ENCODE measurements at places on chromosomes 6 and 20. TPM values are rescaled to one million over a fixed set of nuclear protein-coding genes. Genes with fewer than 3 reads are reported as not detected.

DNA sequence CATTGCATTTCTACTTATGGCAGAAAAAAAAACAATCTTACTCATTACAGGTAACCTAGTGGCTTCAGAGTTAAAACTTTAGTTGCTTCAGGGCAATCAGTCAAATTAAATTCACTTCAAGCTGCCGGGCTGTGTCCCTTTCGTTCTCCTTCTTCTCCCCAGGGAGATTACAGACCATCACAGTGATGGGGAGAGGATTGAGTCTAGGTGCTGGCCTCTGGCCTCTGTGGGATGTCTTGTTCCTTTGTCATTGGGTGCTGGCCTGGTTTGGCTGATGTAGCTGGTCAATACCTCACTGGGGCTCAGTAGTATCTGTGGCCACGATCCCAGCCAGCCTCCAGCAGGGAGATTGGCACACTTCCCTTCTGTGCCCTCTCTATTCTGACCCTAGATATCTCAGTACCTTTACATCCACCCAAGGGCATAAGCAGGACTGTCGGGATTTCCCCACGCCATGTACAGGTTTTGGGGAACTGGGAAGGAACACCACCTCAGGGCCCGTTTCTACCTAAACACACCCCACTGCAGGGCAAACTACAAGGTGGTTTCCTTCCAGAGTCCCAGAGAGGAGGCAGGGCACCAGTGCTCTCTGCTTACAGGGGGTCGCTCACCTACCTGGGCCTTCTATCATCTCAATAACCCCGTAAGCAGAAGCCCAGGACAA is 15.4 kb downstream of the FYN start:
- no peak for DNase-seq

DNA sequence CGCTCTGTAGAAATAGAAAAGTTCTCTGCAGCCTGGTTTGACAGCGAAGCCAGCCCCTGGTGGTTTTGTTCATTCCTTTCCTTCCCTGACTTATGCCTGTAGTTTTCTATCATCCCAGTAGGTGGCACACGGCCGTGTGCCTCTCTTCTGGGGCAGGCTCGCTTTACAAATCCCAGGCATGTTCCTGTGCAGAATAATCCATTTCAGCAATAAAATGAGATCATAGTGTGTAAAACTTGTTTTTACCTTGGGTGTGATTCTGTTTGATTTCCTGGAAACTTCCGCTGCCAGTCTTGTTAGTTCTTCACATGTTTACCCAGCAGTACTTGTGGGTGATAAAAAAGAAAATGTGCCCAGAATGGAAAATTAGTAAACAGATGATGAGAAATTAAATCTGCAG is 7.4 kb upstream of the INSM1 start:
- no peak for DNase-seq

DNA sequence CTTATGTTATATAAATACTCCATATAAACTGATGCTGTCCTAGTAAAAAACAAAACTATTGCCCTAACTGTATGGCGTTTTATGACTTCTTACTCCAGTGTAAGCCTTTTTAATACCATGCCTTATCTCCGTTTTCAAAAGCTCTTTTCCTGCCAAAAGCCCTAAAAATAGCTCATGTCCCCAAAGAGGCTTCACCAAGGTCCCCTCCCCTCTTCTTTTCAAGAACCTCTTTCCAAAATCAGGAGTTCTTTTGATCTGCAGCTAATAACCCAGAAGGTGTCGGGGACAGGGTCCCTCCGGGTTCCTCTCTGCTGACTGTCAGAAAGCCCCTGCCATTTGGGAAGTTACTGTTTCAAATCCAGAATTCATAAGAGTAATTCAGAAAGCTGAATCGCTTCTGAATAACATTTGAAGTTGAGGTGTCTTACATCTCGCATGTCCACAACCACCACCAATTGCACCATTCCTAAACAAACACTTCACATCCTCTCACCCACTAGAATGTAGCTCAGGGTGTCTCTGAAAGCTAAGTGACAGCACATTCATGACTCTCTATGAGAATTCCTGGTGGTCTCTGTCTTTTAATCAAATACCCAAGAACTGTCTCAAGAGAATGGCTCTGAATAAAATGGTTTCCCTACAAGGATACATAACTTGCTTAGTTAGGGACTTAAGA is 13.3 kb downstream of the TASP1 start:
- no peak for DNase-seq

- DNase-seq, result no peak
Measured at GRCh38 chr20:10469599-10469998, 34.5 kb downstream of the SLX4IP start.

DNA sequence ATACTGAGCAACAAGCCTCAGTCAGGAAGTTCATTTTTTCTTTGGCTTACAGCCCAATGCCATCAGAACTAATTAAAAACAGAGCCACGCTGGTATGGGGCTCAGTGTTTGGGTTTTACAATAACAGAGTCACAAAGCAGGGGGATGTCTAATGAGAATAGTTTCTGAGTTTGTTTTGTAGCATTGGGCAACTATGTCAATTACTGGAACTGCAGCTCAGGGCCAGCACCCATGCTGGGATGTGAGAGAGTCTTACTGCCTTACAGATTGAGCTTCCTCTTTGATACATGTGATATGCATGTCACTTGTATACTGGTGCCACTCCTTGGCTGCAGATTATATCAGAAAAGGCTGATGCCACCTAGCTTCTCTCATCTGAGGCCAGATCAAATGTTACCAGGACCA is 117.6 kb downstream of the TFAP2B start:
- no peak for DNase-seq

Gene FGD2
- 49.5 TPM for total RNA-seq
